CD4-positive, alpha-beta T cell treated with Interleukin-15 for 4 hours (primary cell): ENCODE measurements at places on chromosomes 5 and 9.

DNA sequence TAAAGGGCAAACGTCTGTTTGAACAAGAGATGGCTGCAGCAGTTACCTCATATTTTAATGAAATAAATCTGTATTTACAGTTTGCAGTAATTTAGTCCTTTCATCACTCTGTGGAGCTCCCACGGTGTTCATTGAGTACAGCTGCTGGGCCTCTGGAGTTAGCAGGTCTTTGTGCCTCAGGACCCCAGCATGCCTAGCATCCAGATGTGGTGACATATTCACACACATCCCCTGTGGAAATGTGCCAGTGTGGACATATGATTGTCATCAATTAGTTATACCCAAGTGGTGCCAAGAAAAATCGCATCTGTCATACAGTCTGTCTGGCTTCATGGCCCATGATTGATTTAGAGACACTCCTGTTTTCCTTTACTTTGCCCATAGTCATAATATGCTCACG is 77.3 kb downstream of the NNT start:
- no peak for DNase-seq

GRCh38 chr5:107831612-107832395 is 161.1 kb upstream of the EFNA5 start:
- DNase-seq, result no peak

GRCh38 chr9:134738869-134739659 is 97.5 kb downstream of the COL5A1 start:
- peak; percentile 4 for DNase-seq

- DNase-seq, result no peak
Measured at GRCh38 chr5:161093100-161093499, 241.1 kb upstream of the ATP10B start.

- DNase-seq, result no peak
Measured at GRCh38 chr9:93941493-93941892, 13.7 kb downstream of the BARX1 start.

- no peak for DNase-seq
Measured at GRCh38 chr5:123965626-123966025, 453.6 kb downstream of the CSNK1G3 start.

DNA sequence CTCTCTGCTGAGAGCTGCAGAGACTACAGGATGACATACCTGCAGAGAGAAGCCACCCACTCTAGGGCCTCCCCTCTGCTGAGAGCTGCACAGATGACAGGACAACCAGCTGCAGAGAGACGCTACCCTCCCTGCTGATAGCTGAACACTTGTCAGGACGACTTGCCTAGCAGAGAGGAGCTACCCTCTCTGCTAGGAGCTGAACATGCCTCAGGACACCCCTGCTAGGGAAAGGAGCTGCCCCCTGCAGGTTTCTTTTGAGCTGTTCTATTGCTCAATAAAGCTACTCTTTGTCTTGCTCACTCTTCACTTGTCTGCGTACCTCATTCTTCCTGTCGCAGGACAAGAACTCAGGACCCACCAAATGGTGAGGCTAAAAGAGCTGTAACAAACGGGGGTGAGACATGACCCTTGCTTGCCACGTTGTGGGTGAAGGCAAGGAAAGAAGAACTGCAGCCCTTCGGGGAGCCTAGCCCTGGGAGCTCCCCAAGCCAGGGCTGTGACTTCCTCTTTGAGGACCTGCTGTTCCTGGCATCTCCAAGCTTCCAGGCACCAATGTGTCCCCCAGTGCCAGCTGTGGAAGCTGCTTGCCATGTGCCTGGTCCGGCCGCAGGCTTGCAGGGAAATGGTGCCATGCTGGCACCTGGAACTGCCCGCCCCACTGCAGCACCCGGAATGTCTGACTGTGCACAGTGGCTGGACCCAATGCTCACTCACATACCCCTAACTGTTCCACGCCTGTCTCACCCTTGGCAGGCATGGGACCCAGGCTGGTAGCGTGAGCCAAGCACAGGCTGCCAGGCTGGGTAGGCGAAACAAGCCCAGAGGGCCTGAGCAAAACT is 5.1 kb upstream of the TESK1 start:
- no peak for DNase-seq

DNA sequence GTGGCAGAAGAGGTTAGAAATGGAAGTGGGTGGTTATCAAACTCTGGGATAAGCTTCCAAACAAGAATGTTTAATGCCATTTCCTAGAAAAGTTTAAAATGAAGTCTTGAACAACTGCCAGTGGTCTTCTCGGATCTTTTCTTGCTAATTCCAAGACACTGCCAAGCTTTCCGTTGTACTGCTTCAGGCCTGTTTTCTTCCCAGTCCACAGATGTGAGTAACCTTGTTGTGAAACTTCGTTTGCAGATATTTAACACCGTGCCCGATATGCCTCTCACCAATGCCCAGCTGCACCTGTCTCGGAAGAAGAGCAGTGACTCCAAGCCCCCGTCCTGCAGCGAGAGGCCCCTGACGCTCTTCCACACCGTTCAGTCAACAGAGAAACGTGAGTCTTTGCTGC is 269.8 kb downstream of the NR3C1 start:
- no peak for DNase-seq

DNA sequence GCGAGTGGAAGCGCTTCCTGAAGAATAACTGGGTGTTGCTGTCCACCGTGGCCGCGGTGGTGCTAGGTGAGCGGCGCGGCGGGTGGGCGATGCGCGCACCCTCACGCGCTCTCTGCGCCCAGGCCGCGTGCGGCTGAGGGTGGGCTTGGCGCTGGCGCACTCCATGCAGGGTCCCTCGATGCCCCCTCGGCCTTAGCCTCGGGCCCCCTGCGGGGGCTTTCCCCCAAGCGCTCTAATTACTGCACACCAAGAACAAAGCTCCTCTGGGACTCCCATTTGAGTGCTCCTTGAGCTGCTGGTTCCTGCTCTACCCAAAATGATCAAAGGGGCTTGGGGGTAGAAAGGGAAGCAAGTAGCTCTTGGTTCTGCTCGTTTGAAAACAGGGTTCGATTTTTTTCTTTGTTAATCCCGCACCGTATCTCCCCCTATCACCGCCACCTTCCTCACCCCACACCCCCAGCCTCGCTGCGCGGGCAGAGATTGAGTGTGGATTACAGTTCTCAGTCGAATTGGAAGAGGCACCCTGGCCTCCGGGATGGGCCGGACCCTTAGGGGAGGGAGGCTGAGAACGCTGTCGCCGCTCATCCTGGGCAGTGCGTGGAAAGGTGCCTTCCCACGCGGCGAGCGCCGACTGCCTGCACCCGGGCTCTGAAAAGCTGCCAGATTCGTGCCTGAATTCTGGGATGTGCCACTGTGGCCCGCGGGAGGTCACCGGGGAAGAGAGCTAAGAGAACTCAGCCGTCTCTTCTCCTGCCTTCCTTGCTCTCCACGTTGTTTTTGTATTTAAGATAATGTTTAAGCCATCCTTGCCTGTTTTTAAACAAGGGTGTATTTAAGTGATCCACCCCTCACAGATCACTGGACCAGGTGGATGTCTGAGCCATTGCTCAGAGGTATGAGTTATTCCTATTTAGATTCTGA is 697 bp downstream of the SLC1A1 start:
- DNase-seq, result no peak

GRCh38 chr9:35675732-35676392 is 2.1 kb downstream of the CA9 start:
- DNase-seq, result no peak

- DNase-seq, result no peak
Measured at GRCh38 chr9:72554221-72554641, 32.8 kb downstream of the TMC1 start.

DNA sequence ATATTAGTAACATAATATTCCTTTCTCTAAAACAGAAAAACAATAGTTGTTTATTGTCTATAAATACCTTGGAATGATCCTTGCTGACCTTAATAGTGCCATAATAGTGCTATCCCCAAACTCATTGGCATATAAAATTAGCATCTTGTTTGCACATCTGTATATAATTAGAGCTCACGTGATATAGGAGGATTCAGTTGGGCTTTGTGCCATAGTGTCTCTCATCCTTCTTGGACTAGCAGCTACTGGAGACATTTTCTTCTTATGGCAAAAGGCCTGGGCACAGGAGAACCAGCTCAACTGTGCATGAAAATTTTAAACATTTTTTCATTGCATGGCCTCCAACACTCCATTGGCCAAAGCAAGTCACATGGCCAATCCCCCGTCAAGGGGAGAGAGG is 342.5 kb downstream of the SPATA31D1 start:
- DNase-seq, result no peak

- no peak for DNase-seq
Measured at GRCh38 chr9:15272377-15272928, 34.6 kb downstream of the TTC39B start.

GRCh38 chr9:107504585-107505455 is 15.3 kb upstream of the KLF4 start:
- DNase-seq, result no peak

DNA sequence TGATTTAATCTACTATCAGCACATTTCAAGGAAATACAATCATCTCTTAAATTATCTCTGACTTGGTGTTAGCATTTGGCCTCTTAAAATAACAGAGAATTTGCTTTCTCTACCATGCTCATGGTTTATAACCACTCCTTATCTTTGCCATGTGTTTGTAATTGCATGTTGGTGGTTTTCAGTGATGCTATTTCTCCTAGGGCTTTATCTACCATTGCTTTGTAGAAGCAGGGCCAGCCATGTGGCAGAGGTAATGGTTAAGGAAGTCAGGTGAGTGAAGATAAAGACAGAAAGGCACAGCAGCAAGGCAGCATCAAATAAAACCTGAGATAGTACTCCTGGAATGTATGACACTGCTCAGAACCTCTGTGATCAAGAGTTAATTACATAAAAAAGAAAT is 206.2 kb downstream of the FER start:
- no peak for DNase-seq

GRCh38 chr9:94801681-94802080 is 75.2 kb downstream of the AOPEP start:
- DNase-seq, result no peak

DNA sequence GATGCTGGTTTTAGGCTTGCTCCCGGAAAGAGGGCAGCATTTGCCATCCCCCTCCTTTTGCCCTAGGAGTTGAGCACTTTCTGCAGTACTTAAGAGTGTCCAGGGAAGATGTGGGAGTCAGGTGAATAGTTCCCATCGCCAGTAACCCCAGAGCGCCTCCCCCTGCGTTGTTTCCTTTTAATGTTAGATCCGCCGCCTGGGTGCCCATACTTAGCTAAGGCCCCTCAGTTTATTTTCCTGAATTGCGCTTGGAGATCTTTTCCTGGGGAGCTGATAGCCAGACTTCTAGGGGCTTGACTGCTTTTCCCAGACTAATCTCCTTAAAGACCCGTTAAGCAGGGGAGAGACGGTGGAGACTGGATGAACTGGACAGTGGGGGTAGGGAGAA is 377 bp upstream of the PCDHAC2 start:
- DNase-seq, result no peak

GRCh38 chr5:175856408-175857100 is 14.8 kb upstream of the CPLX2 start:
- no peak for DNase-seq

DNA sequence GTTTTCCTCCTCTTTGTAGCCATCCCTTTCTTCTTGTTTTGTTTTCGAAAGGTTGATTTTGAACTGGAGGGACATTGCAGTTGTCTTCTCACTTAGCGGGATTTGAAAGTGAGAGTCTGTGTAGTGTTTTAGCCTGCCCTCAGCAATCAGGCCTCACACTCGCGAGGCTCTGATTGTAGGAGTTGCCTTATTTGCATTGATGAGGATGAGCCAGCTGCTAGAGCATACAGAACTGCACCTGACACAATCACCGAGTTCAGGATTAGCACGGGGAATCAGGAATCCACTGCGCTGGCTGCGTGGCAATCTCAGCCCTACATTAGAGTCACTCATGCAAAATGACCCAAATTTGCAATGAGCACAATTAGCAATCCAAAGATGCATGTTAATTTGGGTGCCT is 122.5 kb upstream of the TMEM161B start:
- DNase-seq, result no peak

- DNase-seq, result no peak
Measured at GRCh38 chr5:140153255-140153654, 21.7 kb upstream of the CYSTM1 start.

- DNase-seq, result no peak
Measured at GRCh38 chr5:125679522-125679921, 743.7 kb upstream of the GRAMD2B start.

- DNase-seq, result no peak
Measured at GRCh38 chr5:138138949-138139780, at the start of gene NME5. NME5 (minus strand) TSS chr5:138139428; CDS start chr5:138138780, 648 bp downstream.

- DNase-seq, result no peak
Measured at GRCh38 chr5:57693488-57694305, 211.1 kb upstream of the ACTBL2 start.
